DMS79 (cell line): ENCODE measurements at places on chromosomes 12 and 14.

DNA sequence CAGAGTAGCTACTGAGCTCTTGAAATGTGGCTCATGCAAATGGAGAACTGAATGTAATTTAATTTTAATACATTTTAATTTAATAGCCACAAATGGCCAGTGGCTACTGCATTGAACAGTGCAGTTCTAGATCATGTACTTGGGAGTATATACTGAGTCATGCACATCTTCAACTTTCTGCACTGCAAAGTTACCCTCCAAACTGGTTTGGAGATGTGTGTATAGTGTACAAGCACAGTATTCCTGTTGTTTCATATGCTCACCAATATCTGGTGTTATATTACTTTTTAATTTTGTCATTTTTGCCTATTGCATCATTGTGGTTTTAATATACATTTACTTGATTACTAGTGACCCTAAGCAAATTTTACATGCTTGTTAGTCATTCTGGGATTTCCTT lies 372.8 kb downstream of the NELL2 start:
- no peak for DNase-seq

DNA sequence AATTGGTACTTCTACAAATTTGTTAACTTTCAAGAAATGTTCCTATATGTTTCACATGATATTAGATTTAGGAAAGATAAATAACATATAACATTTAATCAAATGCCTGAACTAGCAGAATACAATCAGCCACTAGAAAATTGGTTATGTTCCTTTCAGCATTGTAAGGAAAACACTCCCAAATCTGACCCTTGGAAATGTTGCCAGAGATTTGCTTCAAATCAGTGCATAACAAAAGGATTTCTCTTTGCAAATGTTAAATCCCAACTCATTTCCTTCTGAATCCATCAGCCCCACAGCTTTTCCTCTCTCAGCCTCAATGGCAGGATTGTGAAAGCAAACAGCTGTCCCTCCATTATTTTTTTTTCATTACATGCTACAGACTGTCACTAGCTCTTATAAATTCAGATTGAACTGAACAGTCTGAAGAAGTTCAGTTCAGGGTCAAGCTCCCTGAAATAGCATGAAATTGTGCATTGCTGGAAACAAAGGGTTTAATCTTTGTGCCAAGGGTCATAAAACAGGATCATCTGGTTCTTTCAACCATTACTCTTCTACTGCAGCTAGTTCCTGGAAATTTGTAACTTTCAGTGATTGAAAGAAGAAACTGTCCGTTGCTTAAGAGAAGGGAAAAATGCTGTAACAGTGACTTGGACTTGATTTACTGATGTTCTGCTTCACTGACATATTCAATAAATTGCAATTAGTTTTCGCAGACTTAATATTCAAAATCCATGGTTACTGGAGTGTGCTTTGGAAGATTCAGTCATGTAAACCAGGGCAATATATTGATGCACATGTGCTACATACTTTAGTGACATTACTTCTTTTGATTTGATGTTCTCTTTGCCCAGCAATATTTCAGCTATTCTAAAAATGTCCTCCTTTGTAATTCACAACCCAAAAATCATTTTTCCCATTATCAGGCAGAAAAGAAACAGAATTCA lies 246.4 kb downstream of the RPL10L start:
- peak; percentile 33 for DNase-seq

GRCh38 chr14:99173086-99173485 lies 98.9 kb downstream of the BCL11B start:
- no peak for DNase-seq

DNA sequence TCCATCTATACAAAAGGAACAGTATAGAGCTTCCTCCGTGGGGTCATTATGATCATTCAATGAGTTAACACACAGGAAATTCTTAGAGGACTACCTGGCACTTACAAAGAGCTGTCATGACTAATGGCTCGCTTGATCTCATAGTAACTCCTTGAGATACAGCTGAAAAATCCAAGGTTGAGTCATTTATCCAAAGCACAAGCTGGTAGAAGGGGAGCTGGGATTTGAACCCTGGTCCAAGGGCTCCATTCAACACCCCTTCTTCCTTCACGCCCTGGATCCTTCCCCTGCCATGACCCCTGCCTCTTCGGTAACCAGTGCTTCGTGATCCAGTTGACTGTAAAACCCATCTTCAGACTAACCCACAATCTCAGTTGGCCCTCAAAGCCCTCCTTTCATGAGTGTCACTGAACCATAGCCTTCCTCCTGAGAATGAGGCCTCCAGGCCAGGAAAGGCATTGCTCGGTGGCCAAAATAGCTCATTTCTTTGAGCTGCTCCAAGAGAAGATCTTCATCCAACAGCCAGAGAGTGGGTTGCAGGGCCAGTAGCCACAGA lies 7.8 kb downstream of the ZFP36L1 start:
- no peak for DNase-seq

GRCh38 chr12:132151766-132152410 lies 7.6 kb downstream of the NOC4L start:
- DNase-seq = no peak

DNA sequence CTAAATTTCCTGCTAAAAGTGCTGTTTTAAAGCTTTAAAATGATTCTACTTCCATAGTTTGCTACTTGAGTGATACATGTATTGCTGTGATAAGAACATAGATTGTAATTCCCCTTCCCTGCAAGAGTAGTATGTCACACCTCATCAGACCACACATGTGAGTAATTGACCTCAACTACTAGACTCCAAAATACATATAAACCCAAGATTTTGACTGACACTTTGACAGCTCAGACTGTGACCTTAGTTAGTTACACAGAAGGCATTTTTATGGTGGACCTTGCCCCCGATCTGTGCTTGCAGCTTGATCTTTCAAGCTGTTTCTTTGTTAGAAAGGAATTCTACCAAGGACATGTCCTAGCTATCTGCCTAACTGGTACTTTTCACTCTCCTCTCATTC lies 18.6 kb downstream of the APOBEC1 start:
- DNase-seq = no peak

GRCh38 chr12:53623548-53624385 lies 2.4 kb downstream of the ATF7 start:
- DNase-seq = no peak

DNA sequence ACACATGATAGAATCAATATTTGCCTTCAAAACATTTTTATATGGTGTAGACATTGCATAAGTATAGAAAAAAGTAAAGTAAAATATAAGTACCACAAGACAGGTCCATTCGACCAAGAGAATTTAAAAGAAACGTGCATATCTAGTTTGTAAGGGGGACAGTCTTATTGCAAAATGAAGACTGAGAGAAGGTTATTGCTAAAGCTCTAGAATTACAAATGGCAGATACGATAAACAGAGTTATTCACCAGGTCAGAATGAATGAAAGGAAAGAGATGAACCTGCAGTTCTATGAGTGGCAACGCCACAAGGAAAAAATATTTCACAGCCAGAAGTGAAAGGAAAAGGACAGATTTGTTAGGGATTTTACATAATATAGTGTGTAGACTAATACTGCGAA lies 224.8 kb downstream of the PTPRO start:
- no peak for DNase-seq

DNA sequence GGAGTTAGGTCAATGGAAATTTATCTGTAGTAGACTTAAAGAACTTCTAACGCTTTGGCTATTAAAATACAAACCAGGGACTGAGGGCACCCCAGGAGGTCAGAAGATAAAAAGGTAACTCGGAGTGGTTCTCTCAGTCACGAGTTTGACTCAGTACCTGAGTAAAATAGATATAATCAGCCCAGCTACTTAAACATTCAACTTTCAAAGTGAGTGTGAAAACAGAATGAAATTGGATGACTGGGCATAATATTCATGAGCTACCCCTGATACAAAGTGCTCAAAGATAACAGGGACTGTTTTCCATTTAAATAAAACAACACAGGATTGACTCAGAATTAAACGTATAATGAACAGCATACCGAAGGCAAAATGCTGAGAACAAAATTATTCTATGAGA lies 75.0 kb downstream of the FOXN3 start:
- DNase-seq = no peak

DNA sequence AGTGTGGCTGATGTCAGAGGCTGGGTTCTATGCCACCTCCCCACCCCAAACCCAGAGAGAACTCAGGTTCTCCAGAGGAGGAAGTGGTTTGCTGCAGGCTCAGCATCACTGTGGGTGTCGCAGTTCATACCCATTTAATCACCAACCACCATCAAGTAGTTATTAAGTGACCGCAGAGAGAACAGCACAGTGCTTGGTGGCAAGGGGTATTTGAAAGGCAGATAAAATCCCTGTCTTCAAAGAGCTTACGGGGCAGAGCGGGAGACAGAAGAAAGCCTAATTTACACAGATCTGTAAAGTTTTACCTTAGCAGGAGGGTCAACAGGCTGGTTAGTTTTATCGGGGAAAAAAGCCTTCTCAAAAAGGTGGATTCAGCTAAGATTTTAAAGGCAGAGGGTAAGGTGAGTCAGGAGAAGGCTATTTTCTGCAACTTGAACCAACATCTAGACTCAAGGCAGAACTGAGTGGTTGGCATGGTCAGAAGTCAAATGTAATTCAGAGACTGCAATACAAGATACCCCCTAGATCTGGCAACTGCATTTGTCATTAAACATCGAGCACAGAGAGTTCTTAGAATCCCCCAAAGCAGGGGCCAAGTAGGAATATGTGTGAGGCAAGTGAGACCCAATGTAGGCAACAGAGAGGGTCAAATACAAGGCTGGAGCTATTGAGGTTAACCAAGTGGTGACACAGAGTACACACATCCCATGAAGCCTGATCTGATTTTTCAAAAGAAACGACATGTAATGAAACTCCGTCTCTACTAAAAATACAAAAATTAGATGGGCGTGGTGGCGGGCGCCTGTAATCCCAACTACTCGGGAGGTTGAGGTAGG lies 13.2 kb downstream of the PXN start:
- no peak for DNase-seq

GRCh38 chr12:47935184-47935583 lies 28.2 kb upstream of the TMEM106C start:
- DNase-seq = no peak

DNA sequence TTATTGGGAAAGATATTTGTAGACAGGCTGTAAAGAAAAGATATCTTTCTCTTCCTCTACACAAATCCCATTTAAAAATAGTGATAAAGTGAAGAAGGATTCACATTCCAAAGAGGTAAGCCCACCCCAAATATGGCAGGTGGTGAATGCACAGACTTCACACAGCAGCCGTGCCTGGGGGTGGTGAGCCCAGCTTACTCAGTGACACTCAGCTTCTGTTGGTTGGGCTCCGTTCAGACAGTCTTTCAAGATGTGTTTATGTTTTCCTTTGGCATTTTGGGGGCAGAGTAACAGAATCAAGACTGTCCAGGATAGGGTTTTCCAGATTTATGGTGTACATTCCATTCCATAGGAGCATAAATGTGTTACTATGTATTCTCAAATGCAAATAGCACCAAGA lies 4.1 kb upstream of the COL2A1 start:
- DNase-seq = no peak

DNA sequence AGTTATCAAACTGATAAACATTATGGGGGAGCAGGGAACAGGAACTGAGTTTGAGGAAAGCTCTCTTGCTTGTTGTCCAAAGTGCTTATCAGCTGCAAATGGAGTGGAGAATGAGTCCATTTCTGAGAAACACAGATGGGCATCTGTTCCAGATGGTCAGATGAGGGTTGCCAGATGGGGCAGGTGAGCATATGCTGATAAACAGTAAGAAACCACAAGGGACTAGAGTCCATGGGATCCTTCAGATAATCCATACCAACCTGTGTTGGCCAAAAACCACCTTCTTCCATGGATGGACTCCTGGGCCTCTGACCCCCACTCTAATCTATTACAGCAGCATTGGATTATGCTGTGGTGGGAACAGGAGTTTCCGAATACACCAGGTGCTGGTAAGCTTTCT lies 38.3 kb downstream of the GNS start:
- DNase-seq = no peak

DNA sequence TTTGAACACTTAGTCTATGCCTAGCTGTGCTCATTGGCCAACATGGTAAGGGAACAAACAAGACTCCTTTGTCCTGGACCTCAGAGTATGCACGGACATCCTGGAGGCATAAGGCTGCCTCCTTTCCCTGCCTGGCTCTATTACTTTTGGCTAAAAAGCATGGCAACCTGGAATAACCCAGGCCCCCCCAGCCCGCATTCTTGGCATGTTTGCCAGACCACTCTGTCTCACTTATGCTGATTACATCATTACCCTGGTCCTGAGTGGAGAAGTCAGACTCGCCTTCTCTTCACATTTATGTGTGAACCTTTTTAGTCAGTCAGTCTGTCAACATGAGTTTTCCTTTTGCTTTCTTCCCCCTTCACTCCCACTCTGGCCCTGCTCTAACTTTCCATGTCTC lies 58.0 kb upstream of the ELK3 start:
- no peak for DNase-seq
